ENCODE measurements at places on chromosomes 1 and 21.

GRCh38 chr1:109838838-109839240 is 71.8 kb upstream of the CSF1 start:
- DNase-seq: no peak

- no peak for DNase-seq
Observed at GRCh38 chr1:54597455-54598030, 25.8 kb downstream of the FAM151A start.

DNA sequence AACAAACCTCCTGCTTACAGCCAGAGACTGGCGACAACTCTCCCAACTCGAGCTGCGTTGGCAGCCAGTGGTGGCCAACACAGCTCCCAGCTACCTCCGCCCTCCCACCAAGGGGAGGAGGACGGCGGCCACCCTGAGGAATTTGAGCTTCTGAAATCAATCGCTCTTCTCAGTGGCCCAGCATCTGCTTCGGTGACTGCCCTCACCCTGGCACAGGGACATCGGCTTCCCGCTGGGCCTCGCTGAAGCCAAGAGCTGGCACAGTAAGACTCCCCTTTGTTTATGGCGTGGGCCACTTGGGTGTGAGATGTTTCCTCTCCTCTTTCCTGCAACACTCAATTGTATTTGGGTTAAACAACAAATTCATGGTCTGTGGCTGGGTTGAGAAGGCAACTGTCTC is 136.2 kb downstream of the ZBTB18 start:
- DNase-seq: no peak

DNA sequence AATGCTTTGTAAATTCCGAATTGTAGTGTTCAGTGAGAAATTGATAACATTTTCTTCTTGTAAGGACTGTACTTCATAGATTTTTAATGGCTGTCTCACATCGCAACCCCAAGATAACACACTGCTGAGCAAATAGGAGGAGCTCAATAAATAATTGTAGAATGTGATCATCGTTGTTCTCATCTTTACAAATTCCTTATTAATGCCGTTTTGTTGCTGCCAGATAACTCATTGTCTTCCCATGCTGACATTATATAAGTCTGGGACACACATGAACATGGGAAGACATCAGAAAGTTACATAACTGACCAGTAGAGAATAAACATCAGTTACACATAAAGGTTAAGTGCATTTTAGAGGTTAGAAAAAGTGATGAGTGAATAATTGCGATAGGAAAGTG is 46.4 kb upstream of the TSPAN2 start:
- no peak for DNase-seq

GRCh38 chr1:235429143-235429542 is 61.9 kb downstream of the TBCE start:
- no peak for DNase-seq

DNA sequence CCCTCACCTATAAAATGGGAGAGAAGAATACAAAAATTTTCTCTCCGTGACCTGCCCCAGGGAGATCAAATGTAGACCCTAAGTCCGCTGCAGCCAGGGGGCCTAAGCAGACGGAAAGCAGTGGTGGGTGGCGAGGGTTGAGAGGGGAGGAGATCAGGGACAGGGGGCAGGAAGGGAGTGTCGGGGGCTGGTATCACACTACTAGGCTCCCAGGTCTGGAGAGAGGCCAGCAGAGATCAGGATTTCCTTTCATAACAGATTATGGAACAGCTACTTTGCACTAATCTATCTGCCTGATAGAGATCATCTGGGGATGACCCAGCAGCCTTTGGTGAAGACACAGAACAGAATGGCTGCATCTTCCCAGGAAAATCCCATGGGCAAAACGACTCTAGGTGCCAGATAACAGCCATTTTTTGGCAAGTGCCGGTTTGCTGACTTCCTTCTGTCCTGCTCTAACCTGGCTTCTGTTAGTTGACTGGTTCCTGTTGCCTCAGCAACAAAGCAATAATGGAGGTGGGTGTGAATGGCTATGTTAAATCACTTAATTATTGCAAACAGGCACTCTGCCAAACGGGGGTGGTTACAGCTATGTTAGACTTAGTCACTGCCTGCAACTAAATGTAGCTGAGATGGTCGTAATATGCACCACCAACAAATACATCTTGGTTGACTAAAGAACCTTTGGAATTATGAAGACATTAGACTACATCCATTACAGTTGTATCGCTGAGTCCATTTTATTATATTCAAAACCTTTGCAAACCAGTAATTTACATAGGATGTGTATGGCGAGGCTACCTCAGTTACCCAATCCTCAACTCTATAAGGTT is 30.0 kb upstream of the EPS8L3 start:
- DNase-seq: peak; percentile 66

DNA sequence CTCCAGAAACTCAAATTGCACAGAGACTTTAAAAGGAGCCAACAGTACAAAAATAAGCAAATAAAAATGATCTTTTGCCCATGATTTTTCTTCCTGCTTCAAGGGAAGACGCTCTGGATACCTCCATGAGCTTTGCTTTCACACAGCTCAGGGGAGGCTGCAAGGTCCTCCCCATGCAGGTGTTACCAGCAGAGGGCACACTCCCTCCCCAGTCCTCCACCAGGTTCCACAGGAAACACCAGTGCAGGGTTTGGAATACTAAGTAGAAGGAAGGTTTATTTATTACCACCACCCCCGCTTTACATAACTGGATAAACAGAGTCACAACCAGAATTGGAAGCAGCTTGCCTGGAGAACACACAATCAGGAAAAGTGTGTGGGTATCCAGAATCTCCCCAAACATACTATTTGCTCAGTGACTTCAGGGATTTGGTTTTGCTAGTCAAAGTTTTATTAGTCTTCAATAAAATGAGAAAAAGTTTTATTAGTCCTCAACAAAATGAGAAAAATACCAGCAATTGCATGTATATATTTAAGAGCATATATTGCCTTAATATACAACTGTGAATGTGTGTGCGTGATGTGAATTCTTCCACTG is 37.3 kb downstream of the HSD3B1 start:
- DNase-seq: no peak

DNA sequence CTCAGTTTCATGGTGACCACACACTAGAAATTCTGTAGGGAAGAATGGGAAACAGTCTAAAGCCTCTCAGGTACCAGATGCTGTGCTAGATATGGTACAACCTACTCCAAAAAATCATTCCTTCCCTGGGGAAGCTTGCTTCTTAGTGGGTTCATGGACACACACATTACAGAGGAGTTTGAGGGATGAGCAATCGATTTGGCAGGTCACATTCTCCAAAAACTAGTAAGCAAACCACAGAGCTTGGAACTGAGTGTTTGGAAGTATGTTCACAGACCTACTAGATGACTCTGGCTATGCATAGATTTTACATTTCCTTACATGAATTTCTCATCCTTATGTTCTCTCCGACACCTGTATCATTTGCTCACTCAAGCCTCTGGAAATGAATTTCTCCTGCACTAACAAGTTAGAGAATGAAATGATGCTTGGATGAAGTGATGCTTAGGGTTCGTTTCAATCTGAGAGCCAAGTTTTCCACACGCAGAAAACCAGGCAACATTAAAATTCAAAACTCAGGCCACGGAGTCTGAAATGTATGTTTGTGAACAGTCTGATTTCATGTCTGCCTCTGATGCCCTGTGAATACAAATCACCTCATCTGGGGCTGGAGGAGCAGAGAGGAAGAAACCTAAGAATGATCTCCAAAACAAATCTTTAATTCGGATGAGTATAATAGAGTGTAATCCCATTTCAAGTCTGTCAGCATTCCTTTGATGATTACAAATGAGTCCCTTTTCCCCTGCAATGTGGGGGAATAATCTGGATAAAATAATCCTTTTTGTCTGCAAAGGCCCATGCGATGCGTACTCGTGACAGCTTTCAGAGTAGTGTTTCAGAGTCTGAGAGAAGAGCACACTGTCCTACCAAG is 11.0 kb downstream of the EVA1C start:
- no peak for DNase-seq

- no peak for DNase-seq
Observed at GRCh38 chr1:220338759-220339158, 66.5 kb upstream of the RAB3GAP2 start.

DNA sequence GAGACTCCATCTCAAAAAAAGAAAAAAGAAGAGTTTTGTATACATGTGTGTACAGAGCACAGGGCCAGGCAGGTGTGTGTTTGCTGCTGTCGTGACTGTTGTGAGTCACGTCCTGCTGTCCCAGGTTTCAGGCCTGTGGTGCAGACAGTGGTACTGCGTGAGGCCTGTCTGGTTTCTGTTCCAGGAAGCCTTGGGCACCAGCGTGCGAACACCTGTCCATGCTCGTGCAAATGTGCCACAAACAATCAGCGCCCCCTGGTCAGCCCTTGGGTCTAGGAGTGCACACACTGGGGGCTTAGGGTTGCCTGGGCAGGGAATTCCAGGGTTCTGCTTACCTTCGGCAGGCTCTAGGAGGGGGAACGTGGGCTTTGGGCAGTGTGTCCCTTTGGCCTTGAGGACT is 16.9 kb downstream of the GPR157 start:
- DNase-seq: no peak

GRCh38 chr1:12174924-12175810 is 8.4 kb downstream of the TNFRSF1B start:
- DNase-seq: no peak

- DNase-seq: no peak
Observed at GRCh38 chr1:85471558-85471957, 6.6 kb upstream of the DDAH1 start.

- no peak for DNase-seq
Observed at GRCh38 chr1:33347650-33347992, 26.7 kb upstream of the A3GALT2 start.

DNA sequence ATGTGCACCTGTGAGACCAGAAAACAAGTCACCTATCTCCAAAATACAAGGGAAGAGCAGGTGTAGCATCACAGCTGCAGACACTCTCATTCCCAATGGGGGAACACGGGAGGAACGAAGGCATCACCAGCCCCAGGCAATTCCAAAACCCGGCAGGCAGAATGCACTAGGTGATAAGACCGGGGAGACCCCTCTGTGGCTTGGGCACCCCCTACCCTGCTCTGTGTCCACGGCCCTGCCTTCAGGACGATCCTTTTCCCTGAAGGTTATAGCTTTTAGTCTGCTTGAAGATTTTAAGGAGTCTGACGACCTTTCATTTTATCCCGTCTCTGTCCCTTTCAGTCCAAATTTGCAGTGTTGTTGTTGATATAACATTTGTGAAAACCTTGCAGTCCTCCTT is 19.2 kb downstream of the TRPM2 start:
- no peak for DNase-seq

DNA sequence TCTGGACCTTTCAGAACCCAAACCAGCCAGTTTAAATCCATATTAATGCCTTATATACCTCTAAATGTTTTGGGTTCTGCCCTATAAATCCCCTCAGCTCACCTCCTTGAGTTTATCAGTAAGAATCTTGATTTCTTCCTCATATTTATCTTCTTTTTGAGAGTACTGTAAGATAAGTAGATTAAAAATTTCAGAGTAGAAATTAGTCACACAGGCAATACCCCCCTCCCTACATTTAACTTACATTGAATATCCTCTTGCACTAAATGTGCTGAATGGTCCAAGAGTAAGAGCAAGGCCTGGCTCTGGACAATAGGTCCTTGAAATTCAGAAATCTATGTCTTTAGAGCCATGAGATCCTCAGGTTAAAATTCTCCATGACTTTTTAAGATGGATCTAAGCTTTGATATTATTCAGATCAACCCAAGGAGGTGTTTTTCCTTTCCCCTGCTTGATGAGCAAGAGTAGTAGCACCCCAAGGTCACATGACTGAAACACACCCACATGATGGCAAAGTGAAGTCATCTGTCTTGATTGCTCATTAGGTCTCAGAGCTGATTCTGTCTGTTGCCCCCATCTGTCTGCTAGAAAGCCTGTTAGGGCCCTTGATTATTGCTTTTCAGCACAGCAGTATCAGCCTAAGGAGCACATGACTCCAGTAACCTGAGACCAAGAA is 15.8 kb upstream of the NUP210L start:
- DNase-seq: peak; percentile 62

GRCh38 chr1:11721311-11721710 is 14.6 kb upstream of the AGTRAP start:
- DNase-seq: no peak

DNA sequence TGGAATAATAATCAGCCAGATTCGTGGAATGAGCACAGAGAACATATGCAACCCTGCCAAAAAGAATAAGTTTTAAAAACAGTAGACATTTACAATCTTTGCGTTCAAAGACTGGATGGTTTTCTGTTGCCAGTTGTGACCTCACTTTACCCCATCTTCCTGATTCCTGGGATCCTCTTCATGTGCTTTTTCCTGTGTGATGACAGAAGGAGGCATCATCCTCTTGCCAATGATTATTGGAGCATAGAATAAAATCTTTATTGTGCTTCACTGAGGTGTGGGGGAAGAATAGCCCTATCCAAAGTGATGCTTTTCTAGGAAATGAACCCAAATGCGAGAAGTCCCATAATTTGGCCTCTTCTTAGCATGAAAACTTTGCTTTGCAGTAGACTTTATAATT is 15.0 kb upstream of the BARHL2 start:
- DNase-seq: no peak

- peak; percentile 13 for DNase-seq
Observed at GRCh38 chr21:43269440-43269839, 100.6 kb downstream of the CRYAA start.

- DNase-seq: peak; percentile 84
Observed at GRCh38 chr1:46581681-46582455, 22.2 kb downstream of the MKNK1 start.

DNA sequence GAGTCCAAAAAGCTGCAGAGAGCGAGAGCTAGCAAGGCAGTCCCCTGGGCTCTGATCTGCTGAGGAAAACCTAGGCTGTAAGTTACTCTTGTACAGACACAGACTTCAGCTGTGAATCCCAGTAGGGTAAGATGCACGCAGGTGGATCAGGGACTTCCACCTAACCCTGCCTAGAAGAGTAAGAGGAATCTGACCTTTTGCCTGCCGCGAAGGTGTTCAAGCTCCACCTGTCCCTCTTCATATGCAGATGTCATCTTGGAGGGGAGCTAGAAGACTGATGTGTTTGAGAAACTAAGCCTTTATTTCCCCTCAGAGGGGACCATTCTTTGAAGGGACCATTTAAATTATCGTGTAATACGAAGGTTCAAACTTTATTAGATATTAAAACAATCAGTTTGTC is 108.6 kb upstream of the USP24 start:
- no peak for DNase-seq

- no peak for DNase-seq
Observed at GRCh38 chr1:115336741-115337140, 1.3 kb downstream of the NGF start.

GRCh38 chr1:171140401-171140800 is 44.7 kb upstream of the FMO2 start:
- DNase-seq: no peak

GRCh38 chr1:106223213-106223612 is 833.3 kb upstream of the PRMT6 start:
- no peak for DNase-seq
